ENCODE measurements at places on chromosomes 3 and 15.

DNA sequence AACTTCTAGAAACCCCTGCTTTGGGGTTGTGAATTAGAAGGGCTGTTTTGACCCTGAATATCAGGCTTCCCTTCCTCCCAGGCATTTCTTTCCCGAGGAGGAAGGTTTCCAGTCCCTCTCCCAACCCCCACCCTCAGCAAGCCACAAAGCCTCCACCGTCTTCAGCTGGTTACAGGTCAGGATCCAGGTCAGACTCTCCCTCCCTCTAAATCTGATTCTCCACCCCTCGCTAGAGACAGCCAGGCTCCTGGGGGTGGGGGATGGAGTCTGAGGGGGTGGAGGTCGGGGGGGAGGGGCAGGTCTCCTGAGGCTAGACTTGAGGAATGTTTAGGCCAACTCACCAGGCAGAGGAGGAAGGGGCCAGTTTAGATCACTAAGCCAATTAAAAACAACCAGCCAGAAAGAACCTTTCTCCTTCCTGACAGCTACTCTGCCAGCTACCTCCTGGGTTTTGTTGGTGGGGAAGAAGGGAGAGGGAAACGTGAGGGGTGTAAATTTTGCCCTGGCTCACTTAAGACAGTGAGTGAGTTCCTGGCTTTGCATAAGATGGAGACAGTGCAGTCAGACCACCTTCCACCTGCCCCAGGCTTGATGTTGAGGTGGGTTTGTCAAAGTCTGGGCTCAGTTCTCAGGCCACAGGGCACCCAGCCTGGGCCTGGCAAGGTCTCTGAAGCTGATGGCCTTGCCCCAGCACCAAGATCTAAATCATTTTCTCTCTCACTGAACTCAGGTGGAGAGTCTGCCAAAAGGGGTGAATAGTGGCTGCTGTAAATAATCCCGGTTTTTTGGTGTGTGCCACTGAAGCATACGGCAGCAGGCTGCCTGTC, 19.5 kb downstream of the BMF start:
- DNase-seq: no peak

DNA sequence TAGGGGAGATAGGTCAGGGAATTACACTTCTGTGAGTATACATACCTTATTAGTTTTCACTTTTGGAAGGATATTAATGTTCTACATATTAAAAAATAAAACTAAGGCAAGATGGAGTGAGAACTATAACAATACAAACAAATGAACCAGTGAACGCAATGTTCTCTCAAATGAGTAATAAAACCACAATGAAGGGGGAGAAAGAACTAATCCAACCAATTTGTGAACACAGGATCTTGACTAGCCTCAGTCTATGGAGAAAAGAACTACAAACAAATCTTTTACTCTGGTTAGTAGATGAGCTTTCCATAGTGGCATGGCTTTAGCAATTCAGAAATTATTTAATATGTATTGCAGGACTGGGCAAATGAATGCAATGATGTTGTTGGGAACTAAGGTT, 26.9 kb upstream of the ATOSA start:
- DNase-seq: no peak

DNA sequence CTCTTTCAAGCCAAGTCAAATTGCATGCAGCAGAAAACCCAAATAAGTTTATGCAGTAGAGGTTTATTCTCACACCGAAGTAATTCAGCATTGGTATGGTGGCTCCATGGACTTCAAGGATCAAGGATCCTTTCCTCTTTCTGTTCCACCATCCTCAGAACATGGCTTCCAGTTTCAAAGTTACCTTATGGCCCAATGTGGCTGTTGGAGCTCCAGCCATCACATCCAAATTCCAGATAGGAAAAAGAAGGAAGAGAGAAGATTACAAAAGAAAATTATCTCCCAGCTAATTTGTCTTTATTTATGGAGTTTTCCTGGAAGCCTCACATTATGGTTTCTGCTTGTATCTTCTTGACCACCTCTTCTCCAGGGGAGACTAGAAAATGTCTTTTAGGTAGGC, 282.5 kb upstream of the CTDSPL start:
- DNase-seq: no peak

GRCh38 chr15:71155534-71155933, 40.3 kb downstream of the THSD4 start:
- no peak for DNase-seq

GRCh38 chr3:73475175-73475574, 149.6 kb downstream of the PDZRN3 start:
- no peak for DNase-seq

DNA sequence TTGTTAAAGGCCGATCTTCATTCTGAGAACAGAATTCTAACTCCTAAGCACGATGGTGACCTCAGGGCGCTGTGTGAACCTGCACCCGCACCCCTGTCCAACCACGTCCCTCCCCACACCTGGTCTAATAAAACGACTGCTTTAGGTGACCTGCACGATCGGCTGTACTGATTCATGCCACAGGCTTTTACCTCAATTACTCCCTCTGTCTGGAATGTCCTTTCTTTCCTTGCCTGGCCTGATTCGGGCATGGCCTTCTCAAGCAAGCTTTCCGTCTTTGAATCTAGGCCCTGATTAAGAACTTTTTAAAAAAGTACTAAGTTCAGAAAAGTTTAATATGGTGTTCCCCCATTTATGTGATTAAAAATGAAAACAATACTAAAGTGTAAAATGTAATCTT, 842 bp upstream of the U2SURP start:
- DNase-seq: no peak

GRCh38 chr3:179615458-179616173, 11.0 kb downstream of the NDUFB5 start:
- no peak for DNase-seq

GRCh38 chr15:84914909-84915605, 30.6 kb downstream of the SLC28A1 start:
- no peak for DNase-seq

DNA sequence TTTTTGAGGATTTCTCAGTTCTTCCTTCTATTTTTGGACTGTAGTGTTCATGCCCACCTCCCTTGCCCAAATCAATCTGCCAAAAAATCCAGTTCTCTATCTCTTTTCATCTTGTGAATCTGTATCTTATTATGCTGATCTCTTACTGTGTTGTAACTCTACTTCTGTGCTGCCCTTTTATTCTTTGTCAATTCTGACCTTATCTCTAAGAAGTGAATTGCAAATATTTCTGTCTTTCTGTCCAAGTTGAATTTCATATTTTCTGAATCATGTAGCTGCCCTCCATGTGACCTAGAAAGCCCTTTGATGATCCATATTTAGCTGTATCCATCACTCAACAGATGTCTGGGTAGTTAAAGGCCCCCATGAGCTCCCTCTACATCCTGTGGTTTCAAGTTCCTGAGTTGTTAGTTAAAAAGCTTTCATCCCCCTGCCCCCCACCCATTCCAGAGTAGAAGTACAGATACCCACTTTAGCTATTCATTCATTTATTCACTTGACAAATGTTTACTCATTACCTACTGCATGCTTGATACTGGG, 33.6 kb upstream of the ETV5 start:
- no peak for DNase-seq

DNA sequence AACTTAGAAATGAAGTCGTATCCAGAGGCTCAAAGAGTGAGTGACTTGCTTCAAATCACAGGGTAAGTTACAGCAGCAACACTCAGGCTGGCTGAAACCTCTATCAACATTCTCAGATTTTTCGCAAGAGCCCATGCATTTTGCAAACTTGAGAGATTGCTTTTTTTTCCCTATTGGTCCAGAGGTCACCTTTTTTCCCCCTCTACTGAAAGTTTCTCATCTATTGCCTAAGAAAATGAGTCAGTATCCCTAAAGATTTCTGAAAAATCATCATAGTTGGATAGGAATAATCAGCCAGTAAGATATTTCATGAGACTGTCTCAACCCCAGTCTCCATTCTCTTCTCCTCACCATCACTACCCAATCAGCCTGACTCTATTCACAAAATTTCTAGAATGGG, 410.6 kb downstream of the FOXP1 start:
- no peak for DNase-seq

- DNase-seq: no peak
Measured at GRCh38 chr3:188861842-188862744, 309.7 kb upstream of the TPRG1 start.

DNA sequence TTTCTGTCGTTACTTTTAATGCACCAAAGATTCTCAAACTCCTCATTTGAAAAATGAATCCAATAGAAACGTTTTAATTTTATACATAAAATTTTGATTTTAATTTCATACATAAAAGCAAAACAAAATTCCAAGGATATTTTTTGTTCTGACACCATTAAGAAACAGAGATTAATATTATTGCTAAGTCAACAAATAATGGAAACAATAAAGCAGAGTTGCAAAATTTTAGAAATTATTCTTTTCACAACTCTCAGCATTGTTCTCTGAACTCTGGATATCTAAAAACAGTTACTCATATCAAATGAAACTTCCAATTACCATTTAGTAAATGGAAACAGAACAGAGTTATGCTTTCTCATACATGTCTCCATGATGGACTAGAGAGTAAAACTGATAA, 260.2 kb downstream of the EPHA6 start:
- no peak for DNase-seq

- DNase-seq: no peak
Measured at GRCh38 chr3:41330465-41330864, 131.2 kb downstream of the CTNNB1 start.

DNA sequence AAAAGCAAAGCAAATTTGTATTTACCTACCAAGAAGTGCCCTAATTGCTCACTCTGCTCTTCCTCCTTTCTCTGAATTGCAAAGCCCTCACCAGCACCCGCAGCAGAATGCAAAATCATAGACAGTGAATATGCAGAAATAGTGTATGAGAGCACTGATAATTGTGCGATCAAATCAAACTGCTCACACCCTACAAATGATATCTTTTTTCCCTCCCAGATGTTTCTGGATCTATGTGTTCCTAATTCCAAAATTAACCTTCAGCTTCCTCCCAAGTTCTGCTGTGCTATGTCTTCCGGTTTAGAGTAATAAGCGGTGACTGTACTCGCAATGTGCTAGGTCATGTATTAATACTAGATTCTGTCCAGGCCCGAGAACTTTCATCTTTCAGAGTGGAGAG, 3.4 kb downstream of the GHSR start:
- DNase-seq: no peak

GRCh38 chr3:177150218-177150916, 46.9 kb downstream of the TBL1XR1 start:
- no peak for DNase-seq

GRCh38 chr15:88400591-88401250, 66.5 kb downstream of the MRPL46 start:
- DNase-seq: no peak
